ENCODE measurements at places on chromosomes 16 and 17. TPM values are rescaled to one million over a fixed set of nuclear protein-coding genes. Genes with fewer than 3 reads are reported as not detected.

LUC7L3 gene
- polyA plus RNA-seq, result 40.0 TPM

HBA2 gene
- polyA plus RNA-seq, result 982 TPM

TUBB3 gene
- 7.6 TPM for polyA plus RNA-seq

SDR42E2 gene
- polyA plus RNA-seq, result not detected

ITFG1 gene
- polyA plus RNA-seq, result 26.8 TPM

UBALD2 gene
- polyA plus RNA-seq, result 40.1 TPM

CTRB2 gene
- 11.5 TPM for polyA plus RNA-seq

SULT1A1 gene
- 44.1 TPM for polyA plus RNA-seq

KRTAP9-4 gene
- not detected for polyA plus RNA-seq

ARHGDIG gene
- polyA plus RNA-seq, result 0.22 TPM

FAM20A gene
- 21.7 TPM for polyA plus RNA-seq

LONP2 gene
- polyA plus RNA-seq, result 26.6 TPM

TOM1L1 gene
- polyA plus RNA-seq, result 30.7 TPM

CES5A gene
- not detected for polyA plus RNA-seq

LRRC37B gene
- 9.4 TPM for polyA plus RNA-seq

Data from adipose tissue (tissue), 3 donors.